ENCODE measurements at places on chromosomes 2 and 18.

DNA sequence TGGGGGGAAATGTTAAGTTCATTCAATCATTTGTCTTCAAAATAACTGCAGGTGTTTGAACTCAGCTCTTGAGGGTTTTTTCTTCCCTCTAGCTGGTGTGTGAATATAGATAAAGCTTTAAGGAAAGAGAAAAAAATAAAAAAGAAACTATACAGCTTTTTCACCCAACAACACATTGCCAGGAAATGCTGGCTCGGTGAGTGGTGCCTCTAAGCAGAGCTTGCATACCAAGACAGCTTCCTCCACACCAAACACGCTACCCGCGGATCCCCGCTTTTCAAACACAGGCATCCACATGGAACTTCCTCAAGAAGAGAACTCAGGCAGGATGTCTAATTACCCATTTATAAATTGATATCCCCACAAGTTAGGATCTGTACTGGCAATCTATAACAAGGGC is 69.8 kb upstream of the TANK start:
- no peak for DNase-seq

DNA sequence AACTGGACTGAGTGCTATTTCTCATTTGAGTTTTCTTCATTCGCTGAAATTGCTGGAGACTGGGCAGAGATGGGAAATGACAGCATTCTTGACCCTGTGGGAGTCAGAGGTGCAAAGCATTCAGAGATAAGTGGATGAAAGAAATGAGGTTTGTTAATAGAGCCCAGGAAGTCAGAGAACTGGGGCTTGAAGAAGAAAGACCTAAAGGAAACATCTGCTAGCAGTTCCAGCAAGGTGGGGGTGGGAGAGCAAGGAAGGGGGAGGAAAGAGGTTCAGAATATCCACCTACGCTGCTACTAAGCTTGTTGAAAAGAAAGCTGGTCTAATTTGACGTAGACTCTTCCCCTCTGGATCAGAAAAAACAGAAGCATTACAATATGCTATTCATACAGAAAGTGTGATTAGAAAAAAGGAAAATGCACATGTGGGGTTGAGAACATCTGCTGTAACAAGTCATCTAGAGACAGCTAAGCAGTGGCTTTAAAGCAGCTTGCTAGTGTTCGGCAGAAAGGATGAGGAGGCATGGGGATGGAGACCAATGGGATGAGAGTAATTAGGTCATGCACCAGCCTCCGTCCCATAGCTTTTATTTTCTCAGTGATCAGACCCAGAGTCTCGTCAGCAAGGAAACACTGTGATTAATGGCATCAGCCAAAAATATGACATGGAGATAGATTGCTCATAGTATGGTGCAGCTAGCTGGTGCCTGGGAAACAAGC is 29.7 kb downstream of the NAB1 start:
- DNase-seq, result no peak

- peak; percentile 31 for DNase-seq
These were observed 31.9 kb upstream of the EML6 start for GRCh38 chr2:54691445-54692135.

- peak; percentile 70 for DNase-seq
These were observed at the start of gene RAB3GAP1 for GRCh38 chr2:135052042-135052876. TSS of gene RAB3GAP1 (plus strand) at chr2:135052292. CDS start at chr2:135052308, 16 bp downstream.

DNA sequence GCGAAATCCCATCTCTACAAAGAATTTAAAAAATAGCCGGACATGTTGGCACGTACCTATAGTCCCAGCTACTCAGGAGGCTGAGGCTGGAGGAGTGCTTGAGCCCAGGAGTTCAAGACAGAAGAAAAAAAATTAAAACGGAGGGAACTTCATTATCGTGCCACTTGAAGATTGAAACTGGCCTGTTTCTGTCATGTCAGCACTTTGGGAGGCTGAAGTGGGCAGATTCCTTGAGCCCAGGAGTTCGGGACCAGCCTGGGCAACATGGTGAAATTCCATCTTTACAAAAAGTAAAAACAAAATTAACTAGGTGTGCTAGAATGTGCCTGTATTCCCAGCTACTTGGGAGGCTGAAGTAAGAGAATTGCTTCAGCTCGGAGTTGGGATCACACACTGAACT is 3.0 kb upstream of the TEX44 start:
- no peak for DNase-seq

GRCh38 chr2:223771475-223771874 is 65.9 kb downstream of the AP1S3 start:
- DNase-seq, result no peak

DNA sequence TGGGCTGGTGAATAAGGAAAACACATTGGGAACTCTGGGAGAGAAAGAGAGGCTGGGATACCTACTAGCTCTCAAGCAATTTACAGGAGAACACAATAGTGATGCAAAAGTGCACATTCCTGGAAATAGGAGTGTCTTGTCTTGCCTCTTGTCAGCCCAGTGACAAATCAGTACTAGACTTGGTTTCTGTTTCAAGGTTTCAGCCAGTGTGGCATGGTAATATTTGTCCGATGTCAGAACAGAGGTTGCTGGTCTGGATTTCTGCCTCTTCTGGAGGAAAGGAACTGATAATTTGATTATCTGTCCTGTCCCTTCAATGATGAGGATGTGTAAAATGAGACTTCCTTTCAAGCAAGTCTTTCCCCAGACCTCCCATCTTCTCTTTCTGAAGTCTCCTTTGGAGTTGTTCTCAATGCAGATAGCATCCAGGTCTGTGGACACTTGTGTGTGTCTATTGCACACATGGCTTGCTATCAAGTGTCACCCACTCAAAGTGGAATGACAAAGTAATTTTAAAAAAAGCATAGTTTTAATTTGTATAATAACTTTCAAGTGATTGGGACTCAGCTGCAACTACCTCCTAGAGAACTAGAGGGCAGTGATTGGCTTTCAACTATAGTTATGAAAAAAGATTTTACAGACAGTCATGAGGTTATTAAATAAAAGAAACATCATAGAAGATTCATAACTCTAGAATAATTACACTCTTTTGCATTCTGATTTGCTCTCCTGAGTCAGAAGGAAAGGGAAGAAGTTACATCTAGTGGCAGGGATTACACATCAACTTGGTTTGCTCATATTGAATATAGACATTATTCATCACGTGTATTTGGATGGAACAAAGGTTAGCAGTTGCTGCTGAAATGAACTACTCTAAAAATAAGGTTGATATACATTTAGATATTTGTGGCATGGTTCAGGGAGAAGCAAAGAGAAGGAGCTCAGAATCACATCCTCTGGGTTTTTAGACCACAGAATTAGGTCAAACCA is 4.5 kb downstream of the GPR39 start:
- no peak for DNase-seq

- DNase-seq, result no peak
These were observed 82.6 kb downstream of the C18orf54 start for GRCh38 chr18:54440292-54440691.

- DNase-seq, result no peak
These were observed 175.8 kb upstream of the TCF4 start for GRCh38 chr18:55763805-55764204.

- no peak for DNase-seq
These were observed 176.4 kb upstream of the ID2 start for GRCh38 chr2:8505311-8505920.

DNA sequence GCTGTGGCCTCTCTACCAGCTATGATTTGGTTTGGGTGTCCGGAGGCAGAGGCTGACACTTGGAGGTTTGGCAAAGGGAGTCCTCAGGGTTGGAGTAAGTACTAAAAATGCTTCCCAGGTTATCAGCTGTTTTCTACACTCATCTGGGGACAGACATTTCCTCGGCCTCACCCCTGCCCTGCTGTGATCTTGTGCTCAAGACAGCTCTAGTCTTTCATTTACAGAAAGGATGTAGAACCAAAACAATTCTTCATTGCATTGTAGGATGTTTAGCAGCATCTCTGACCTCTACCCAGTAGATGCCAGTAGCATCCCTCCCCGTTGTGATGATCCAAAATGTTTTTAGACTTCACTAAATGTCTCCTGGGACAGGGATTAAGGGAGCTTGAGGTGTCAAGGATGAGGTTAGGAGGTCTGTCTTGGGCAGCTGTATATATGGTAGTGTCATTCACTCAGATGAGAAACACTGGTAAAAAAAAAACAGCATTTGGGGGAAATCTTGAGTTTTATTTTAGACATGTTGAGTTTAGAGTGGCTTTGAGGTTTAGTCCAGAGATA is 26.6 kb downstream of the CD28 start:
- no peak for DNase-seq

GRCh38 chr2:147171941-147172340 is 672.9 kb upstream of the ACVR2A start:
- no peak for DNase-seq

DNA sequence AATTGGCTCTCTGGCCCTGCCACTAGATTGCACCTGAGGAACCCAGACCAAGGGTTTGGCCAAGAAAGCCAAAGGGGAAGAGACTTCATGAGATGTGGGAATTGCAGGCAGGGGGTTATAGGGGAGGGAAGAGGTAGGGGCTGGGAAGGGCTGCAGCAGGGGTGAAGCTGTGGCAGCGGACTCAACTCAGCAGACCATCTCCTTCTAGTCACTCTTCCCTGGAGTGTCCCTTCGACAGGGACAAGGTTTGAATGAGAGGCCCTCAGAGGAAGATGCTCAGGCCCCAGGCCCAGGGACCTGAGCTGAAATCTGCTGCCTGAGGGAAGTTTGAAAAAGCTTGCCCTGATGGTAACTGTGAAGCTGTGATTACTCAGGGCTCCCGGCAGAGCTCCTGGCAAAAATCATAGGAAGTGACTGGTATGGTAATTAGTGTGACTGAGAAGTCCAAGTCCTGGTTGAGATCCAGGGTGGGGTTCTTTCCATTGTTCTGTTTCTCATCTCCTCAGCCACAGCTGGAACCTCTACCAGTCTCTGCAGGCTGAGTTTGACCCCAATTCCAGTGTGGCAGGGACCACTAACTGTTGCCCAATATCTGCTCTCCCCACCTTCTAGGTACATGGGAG is 300.9 kb downstream of the CYP26B1 start:
- no peak for DNase-seq

- DNase-seq, result no peak
These were observed 288.5 kb downstream of the NRXN1 start for GRCh38 chr2:50743471-50743870.

- DNase-seq, result no peak
These were observed 332 bp upstream of the PDCD1 start for GRCh38 chr2:241859017-241859435.

DNA sequence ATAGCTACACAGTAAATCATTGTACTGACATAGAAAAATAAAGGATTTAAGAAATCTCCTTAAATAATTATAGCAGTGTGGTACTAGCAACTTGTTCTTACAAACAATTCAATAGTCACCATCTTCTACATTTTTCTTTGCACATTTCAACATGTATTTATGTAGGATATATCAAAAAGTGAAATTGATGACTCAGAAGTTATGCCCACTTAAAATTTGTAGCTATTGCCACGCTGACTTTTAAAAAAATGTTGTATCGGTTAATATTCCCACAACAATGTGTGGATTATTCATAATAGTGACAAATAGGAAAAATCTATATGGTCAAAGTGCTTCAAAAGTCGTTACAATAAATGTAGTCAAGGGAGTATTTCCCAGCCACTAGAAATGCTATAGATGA is 6.7 kb downstream of the TGFA start:
- DNase-seq, result no peak

GRCh38 chr18:41621177-41621576 is 333.9 kb upstream of the PIK3C3 start:
- no peak for DNase-seq

- DNase-seq, result no peak
These were observed 2.4 kb downstream of the PAX8 start for GRCh38 chr2:113276216-113276760.

GRCh38 chr18:57273194-57273593 is 79.2 kb upstream of the ST8SIA3 start:
- no peak for DNase-seq

DNA sequence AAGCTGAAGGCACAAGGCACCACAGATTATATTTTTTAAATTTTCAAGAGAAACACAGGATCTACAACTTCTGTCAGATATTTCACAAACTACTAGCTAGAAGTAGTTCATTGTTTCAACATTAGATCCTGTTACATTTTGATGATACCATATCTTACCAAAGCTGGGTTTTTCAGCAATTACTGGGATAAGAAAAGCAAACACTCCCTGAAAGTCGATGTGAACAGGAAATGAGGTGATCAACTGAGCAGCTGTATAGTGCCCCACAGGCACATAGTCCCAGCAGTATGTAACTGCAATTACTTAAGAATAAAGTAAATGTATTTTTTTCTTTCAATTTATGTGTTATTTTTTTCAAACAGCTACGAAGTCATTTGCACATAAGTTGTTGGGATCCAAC is 103.5 kb downstream of the DNER start:
- DNase-seq, result no peak

- DNase-seq, result no peak
These were observed 223.6 kb upstream of the EPAS1 start for GRCh38 chr2:46073540-46074046.

DNA sequence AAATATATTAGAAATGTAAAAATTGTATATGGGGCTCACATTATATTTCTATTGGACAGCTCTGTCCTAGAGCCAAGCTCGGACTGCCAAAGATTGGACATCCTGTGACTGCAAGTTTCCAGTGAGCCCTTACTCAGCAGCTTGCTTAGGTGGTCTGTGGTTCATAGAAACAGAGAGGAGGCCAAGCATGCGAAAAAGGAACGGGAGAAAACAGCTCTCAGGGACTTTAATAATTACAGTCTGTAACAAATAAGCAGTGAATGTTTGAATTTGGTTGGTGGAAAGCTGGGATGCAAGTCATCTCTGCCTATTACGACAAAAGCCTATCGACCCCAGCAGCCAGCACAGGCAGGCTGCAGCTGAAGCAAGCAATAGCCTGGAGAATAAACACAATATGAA is 35.6 kb downstream of the WIPF1 start:
- DNase-seq, result no peak

DNA sequence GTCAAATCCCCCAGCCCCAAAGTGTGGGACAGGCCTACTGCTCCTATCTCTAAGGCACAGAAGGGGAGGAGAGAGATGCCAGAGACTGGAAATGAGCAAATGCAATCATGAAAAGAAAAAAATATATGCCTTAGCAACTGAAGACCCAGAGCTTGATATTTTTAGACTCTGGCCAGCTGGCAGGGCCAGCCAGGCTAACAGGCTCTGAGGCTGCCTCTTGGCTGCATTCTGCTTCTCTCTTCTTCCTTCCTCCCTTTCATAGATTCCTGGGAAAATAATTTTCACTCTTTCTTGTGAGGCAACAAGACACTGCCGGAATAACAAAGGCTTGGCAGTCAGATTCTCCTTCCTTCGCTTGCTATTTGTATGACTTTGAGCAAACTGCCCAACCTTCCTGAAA is 209.1 kb downstream of the RAD51AP2 start:
- no peak for DNase-seq

DNA sequence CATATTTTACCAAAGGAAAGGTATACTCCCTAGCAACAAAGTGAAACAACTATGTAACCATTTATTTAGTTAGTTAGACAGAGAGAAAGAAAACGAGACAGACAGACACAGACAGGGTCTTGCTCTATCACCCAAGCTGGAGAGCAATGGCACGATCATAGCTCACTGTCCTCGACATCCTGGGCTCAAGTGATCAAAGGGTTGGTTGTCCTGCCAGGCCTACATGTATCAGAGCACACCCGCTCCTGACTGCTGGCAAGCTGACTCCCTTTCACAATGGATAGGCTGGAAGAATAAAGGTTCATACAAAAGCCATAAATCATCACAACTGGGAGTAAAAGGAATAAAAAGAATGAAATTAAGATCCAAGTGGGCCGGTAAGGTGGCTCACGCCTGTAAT is 53.5 kb downstream of the ATL2 start:
- no peak for DNase-seq
